NCI-H524 treated with DMSO at 0.1 percent for 48 hours (cell line): ENCODE measurements at places on chromosomes 16 and 17.

DNA sequence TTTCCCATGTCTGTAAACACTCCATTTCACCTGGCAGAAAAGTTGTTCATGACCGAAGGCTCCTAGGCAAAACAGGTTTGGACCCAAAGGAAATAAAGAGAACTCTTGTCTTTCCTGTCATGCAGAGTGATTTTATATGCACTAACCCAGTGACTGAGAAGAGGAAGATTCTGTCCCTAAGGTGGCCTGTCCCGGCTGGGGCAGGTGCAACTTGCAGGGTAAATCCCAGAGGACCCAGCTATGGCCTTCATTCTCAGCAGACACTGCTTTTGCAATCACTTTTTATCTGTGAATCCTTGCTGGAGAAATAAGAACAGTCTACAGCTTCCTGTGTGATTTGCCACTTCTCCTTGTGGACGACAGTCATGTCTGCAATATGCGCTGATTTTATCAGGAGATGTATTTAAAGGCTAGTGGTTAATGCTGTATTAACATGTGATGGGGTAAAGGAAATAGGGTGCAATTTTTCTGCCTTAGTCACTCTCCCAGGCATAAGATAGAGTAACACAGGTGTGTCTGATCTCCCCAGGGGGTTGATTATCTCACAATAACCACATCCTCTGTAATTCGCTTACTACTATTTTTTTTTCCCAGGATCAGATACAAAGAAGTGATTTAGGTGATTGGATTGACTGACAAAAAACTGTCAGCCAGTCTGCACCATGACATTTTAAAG, 696.8 kb upstream of the SOX9 start:
- DNase-seq, result no peak

DNA sequence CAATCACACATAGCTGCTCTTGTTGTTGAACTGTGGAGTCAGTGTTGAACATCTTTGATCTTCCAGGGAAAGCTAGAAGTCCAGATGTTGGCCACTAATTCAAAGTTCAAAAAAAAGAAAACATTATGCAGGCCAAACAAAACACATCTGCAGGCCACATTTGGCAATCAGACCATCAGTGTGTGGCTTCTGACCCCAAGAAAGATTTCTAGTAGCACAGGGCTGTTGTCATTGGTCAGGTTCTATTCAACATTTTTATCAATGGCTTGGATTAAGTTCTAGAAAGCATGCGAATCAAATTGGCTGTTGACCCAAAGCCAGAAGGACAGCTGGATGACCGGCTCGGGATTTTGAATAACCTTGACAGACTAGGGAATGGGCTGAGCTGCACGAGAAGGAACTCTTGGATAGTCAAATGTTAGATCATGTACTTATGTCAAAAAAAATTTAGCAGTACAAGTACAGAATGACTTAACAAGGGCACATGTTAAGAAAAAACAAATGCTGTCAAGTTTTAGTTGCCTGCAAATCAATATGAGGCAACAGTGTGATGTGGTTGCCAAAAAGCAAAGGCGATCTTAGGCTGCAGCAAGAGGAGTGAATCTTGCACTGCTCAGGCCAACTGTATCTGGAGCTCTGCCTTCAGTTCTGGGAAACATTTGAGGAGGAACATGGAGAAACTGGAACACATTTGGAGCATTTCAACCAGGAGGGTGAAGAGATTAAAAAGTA, 187.6 kb downstream of the RGS9 start:
- DNase-seq, result no peak

DNA sequence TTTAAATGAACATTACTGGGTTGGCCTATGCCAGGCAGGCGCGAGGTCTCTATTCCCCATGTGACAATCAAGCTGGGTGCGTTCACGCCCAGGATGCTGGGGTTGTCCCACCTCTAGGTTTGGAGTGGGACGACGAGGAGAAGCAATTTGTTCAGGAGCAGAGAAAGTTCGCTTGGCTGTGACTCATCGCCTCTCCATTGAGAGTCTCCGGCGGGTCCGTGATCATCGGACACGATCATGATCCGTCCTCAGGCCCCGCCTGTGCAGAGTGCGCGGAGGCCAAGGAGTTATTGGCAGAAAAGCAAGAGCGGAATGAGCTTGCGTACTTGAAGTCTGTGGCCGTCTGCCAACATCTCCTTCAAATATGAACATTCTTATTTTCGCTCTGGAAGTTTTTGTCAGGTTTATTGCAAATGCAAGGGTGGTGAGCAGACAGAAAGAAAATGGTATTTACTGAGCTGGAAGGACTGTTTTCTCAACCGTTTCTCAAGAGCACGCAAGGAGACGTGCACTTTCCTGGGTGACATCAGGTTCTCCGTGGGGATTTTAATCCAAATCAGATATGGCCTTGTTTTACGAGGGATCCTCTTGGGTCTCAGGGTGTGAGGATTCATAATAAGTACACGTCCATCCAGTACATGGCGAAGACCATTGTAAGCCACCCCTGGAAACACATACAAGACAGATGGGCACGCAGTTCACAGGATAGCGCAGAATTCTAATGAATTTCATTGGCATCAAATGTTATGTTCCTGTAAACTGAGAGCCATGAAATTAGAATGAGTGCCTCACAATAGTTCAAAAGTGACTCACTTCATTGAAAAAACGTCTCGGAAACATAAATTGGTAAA, 70.1 kb upstream of the CREBBP start:
- no peak for DNase-seq

- DNase-seq, result no peak
Measured at GRCh38 chr16:55051571-55052347, 121.1 kb downstream of the IRX5 start.

DNA sequence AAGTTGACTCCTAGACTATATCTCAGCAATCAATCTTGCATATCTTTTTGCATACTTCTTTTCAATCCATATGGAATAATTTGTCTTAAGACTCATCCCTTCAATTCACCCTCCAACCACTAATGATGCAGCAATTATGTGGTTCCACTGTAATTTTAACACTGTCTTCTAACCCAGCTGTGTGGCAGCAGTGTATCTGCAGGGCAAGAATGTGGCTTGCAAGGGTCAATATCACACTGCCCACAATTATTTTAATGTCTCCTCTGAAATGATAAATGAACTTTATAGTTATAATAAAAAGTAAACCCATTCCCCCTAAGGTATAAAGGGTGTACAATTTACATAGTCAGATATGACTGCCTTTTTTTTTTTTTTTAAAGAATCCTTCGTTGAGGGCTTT, 48.6 kb downstream of the FTO start:
- DNase-seq, result no peak

DNA sequence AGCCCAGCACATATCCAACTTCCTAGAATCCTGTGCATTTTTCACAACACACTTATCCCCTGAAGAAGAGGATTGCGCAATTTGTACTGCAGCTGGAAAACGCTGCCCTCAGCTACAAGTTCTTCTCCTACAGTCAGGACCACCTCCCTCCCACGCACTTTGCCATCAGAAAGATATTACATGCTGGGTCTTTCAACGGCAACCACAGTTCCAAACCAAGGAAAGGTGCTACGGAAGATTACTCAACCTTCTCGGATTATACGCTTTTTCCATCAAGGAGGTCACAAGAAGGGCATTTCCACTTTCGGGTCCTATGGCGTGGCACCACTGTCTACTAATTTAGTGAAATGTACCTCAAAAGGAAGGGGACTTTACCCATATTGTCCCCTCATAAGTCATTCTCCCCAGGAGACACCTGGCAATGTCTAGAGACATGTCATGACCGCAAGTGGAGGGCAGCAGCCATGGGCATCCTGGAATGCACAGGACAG, 35.2 kb downstream of the USP7 start:
- DNase-seq, result no peak

GRCh38 chr17:13283606-13284005, 265.8 kb upstream of the ELAC2 start:
- no peak for DNase-seq

GRCh38 chr17:63629627-63630026, 7.4 kb downstream of the MAP3K3 start:
- DNase-seq, result no peak

DNA sequence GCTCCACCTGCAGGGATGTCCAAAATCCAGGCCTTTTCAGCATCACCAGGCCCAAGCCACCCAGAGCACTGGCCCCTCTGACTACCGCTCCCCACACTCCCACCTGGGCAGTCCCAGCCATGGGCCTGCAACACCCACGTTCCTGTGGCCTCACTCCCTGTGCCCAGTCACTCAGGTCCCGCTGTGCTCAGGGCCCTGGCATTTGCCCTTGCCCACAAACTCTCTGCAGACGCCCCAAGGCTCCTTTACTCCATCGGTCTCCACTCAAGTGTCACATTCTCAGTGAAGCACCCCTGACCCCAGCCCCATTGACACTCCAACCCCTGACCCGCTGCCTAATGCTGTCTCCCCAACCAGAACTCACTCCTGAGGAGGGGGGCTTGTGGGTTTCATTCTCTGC, 23.6 kb downstream of the MPG start:
- no peak for DNase-seq

- no peak for DNase-seq
Measured at GRCh38 chr16:27390151-27390550, 11.8 kb upstream of the IL21R start.

DNA sequence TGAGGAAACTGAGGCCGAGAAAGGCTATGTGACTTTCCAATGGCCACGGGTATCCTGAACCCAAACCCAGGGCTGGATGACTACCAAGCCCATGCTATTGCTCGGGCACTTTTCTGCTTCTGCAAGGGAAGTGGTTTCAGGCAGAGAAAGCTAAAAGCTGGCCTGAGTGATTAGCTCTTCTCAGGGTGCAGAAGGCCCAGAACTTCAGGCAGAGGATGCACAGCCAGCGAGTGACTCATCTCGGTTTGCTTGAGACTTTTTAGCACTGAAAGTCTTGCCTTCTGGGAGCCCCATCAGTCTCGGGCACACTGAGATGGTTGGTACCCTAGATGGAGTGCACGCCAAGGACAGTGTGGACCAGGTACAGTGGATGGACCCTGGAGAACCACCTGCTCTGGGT, 129.5 kb upstream of the SDK2 start:
- no peak for DNase-seq
